Vein endothelial cell (primary cell): ENCODE measurements at places on chromosomes 7 and 10. TPM values are rescaled to one million over a fixed set of nuclear protein-coding genes. Genes with fewer than 3 reads are reported as not detected.

OPN4 gene
- not detected in 2 replicates for total RNA-seq

SNX13 gene
- total RNA-seq: 33.3 and 34.3 TPM in 2 replicates

CDCA7L gene
- total RNA-seq: 74.8 and 81.9 TPM in 2 replicates

MMD2 gene
- total RNA-seq: not detected in 2 replicates

ELFN1 gene
- total RNA-seq: 0.65 and 1.1 TPM in 2 replicates

COL13A1 gene
- total RNA-seq: 13.1 and 16.7 TPM in 2 replicates

FAM3C gene
- 35.9 and 47.8 TPM in 2 replicates for total RNA-seq

PSD gene
- total RNA-seq: 0.33 TPM in 1 of 2 replicates, not detected in the other

NAPEPLD gene
- 4.2 and 5.3 TPM in 2 replicates for total RNA-seq

PAPOLB gene
- 0.10 TPM in 1 of 2 replicates, not detected in the other for total RNA-seq

WNT8B gene
- not detected in 2 replicates for total RNA-seq

CYP3A5 gene
- not detected in 2 replicates for total RNA-seq

THNSL1 gene
- total RNA-seq: 2.0 and 2.5 TPM in 2 replicates

ABLIM1 gene
- 198 and 282 TPM in 2 replicates for total RNA-seq
